Forelimb muscle (tissue), 1 donor: ENCODE measurements at places on chromosomes 1 and 21. TPM values are rescaled to one million over a fixed set of nuclear protein-coding genes. Genes with fewer than 3 reads are reported as not detected.
A peak's percentile ranks its signal among the peaks of the same experiment; 100 is the strongest.

- DNase-seq, result no peak
Measured at GRCh38 chr1:1418464-1419362, 2.4 kb downstream of the ANKRD65 start.

DNA sequence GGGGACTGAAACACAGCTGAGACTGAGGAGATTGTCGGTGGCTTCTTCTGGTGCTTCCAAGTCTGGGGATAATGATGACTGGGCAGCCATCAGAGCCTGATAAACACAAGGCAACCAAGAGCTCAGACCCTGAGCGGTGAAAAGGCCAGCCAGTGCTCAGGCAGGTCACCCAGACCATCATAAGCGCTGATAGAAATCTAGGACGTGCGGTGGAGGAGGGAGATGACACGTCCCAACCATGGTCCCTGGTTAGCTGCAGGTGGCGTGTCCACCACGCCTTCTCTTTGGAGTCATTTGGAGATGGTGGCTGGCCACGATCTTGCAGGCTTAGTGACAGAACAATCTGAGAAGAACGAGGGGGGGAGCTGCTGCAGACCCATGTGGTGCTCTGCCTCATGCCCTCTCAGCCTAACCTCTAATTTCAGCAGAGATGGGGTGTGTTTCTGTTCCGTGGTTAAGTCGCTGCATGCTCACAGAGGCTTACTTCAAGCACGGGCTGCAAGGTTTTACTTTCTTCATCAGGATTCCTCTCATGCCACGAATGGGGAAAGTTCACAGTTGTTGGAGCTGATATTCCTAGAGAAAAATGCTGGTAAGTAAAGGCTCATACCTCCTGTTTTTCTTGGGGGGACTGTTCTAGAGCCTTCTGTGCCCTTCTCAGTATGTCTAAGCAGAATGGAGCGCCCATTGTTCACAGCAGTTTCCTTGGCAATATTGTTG lies 17.4 kb upstream of the IGSF5 start:
- DNase-seq, result no peak

DNA sequence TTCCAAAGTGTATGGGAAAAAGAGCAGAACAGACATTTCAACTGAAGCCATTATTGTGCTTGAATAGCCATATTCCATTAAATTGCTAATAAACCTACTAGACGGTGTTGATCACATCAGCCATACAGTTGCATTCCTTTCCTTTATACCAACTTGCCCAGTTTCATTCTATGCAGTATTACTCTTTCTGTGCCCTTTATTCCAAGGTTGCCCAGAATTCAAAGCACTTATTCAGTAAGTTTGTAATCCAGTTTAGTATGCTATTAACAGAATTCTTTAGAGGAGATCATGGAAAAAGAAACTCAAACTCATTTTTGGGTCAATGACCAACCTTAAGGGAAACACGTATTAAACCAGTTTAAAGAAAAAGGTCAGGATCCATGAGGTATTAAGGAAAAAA lies 89.5 kb downstream of the DDAH1 start:
- no peak for DNase-seq

DNA sequence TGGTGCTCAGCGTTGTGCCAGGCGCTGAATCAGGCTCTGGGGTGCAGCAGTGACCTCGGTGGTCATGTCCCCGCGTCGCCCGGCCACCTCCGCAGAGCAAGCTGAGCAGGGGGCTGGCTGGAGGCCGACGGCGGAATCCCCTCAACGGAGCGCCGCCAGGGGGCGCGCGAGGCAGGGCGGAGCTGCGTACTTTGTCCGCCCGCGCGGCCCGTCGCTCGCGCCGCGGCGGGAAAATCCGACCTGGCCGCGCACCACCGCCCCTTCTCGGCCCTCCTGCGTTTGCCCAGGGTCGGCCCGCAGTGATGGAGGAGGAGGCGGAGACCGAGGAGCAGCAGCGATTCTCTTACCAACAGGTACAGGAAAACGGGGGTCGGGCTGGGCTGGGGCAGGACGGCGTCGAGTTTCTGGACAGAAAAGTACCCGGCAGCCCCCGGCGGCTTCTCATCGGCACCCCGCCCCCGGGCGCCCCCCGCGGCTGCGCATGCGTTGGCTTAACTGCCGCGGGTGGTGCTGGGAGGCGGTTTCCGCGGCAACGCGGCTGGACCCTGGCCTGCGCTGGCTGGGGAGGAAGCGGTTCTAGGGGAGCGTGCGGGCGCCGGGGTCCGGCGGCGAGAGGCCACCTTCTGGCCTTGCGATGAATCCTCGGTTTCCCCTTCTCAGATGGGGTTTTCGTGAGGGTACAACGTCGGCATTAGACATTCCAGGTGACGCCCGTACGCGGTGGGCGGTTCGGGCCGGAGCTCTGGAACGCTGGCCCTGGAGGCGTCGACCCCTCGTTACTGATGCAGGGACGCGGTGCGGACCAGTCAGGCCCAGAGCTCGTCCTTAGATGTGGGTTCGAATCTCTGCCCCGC lies at the start of gene CENPS:
Gene CENPS (plus strand): TSS at position 218 of the 854 bp plus-strand sequence. CDS start 85 bp downstream, at position 303.
- DNase-seq, result peak; percentile 75

GRCh38 chr1:40058453-40059337 lies 18.2 kb downstream of the CAP1 start:
- DNase-seq, result no peak

GRCh38 chr1:184768467-184768866 lies 13.8 kb upstream of the EDEM3 start:
- DNase-seq, result no peak

DNA sequence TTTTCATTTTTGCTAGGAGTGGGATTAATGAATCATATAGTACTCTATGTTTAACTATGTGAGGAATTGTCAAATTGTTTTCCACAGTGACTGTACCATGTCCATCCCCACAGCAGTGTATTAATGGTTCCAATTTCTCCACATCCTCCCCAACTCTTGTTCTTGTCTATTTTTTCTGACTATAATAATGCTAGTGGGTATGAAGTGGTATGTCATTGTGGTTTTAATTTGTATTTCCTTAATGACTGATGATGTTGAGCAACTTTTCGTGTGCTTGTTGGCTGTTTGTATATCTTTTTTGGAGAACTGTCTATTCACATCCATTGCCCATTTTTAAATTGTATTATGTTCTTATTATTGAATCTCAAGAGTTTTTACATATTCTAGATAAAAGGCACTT lies 10.0 kb upstream of the KPRP start:
- no peak for DNase-seq

DNA sequence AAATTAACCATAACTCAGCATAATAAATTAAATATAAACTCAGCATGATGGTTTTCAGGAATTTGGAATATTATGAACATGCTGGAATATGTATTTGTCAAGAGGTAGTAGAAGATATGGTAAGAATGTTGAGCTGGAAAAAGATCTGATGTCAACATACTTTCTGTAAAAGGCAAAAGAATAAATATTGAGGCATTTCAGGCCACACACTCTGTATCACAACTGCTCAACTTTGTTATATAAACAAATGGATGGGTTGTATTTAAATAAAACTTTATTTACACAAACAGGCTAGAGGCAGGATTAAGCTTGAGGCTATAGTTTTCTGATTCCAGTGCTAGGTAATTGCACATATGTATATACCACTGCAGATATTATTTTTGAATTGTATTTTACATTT lies 1409.4 kb downstream of the MRPL39 start:
- no peak for DNase-seq

Gene SMCP
- polyA plus RNA-seq, result not detected

Gene IQCC
- 2.5 TPM for polyA plus RNA-seq

Gene THEM5
- polyA plus RNA-seq, result 0.56 TPM
